Activated CD4-positive, CD25-positive, alpha-beta regulatory T cell (primary cell): ENCODE measurements at places on chromosomes 3 and 15.
A peak's percentile ranks its signal among the peaks of the same experiment; 100 is the strongest.

DNA sequence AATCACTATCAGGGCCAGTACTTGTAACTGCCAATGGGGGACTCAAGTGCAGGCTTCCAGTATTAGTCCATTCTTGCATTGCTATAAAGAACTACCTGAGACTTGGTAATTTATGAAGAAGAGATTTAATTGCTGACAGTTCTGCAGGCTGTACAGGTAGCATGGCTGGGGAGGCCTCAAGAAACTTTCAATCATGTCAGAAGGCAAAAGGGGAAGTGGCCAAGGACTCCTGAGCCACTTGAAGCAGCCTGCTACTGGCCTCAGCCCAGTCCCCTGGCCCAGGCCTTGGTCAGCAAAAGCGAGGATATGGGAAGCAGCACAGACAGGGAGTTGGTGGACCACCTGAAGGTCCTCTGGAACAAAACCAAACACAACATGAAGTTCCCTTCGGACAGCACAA is 29.2 kb upstream of the OR5K1 start:
- no peak for DNase-seq

GRCh38 chr3:44825264-44825925 is 36.3 kb upstream of the TMEM42 start:
- no peak for DNase-seq

- peak; percentile 57 for DNase-seq
These were observed 65.3 kb downstream of the KLF13 start for GRCh38 chr15:31391687-31392671.

GRCh38 chr3:141242377-141243092 is 10.9 kb downstream of the PXYLP1 start:
- DNase-seq = no peak

- no peak for DNase-seq
These were observed 574.0 kb downstream of the NAALADL2 start for GRCh38 chr3:175433026-175433674.

GRCh38 chr3:159616234-159616825 is 372.3 kb upstream of the IL12A start:
- no peak for DNase-seq

DNA sequence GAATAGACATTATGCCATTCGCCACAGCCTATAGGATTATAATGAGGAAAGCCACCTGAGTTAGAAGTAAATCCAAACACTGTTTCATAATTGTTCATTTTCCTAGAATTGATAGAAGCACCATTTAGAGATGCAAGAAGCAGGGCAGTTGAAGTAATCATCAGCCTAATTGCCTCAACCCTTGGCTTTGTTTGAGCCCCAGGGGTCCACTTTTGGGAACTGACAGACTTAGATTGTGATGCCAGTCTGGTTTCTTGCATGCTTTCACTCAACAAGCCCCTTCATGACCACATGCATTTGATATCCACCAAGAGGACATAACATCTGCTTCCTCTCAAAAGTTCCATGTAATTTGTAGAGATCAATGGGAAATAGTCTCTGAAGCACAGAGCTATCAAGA is 97.2 kb upstream of the COL8A1 start:
- DNase-seq = no peak

DNA sequence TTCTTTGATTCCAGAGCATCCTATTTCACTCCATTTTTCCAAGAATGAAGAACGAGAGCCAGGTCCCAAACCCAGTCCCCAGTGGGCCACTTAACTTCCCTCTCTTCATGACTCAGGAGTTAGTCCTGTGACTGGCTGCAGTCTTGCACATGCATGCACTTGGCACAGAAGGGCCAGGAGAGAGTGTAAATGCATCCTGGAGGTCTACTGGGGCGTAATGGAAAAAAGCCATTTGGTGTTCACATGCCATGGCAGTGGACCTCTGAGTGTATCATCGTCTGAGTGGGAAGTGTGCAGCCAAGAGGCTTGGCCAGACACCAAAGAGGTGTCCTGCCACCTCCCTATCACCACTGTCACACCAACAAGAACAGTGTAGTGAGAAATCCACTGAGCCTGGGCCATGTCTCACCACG is 15.1 kb upstream of the RFTN1 start:
- DNase-seq = no peak

DNA sequence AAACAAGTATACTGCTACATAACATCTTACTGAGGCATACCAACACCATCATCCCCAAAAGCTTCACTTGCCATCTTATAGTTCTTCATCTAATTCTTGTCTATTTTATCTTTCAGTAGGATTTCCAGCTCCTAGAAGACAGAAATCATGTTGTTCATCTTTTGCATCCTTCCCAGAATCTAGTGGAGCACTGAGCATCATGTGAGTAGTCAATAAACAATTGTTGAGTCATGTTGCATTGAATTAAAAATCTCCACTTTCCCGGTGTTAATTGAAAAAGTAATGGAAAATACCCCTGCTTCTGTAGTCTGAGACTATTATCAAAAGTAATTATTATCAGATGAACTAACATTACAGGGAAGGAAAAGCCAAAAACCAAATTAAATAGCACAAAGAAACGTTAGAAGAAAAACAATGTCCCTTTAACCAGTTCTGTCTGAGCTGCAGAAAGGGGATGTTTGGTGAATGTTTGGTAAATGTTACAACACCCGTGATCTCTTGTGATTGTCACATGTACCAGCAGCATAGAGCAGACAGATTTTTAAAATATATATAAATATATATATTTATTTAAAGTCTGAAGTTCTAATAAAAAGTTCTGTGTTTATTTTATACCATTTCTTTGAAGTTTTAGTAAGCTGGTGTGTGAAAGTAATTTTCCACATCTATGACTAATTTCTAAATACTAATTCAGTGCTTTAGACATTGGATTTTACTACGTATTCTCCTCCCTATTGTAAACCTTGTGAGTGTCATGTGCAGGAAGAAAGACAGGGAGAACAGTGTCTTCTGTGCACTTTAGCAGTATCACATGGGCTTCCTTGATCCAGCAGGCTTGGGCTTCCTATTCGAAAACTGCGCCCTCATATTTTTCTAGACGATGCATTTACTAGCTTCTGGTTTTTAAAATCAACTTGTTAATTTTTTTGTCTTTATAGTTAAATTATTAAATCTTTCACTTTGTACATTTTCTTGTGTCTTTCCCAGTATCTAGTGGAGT is 85.6 kb downstream of the RAP2B start:
- DNase-seq = no peak

- DNase-seq = no peak
These were observed 255.8 kb upstream of the CDIN1 start for GRCh38 chr15:36323615-36324014.

- no peak for DNase-seq
These were observed 56.3 kb downstream of the KLF15 start for GRCh38 chr3:126300761-126301481.

- no peak for DNase-seq
These were observed 4.4 kb downstream of the SH3BP5 start for GRCh38 chr3:15327941-15328340.

- no peak for DNase-seq
These were observed 67.0 kb upstream of the ARHGEF3 start for GRCh38 chr3:56868706-56869105.

DNA sequence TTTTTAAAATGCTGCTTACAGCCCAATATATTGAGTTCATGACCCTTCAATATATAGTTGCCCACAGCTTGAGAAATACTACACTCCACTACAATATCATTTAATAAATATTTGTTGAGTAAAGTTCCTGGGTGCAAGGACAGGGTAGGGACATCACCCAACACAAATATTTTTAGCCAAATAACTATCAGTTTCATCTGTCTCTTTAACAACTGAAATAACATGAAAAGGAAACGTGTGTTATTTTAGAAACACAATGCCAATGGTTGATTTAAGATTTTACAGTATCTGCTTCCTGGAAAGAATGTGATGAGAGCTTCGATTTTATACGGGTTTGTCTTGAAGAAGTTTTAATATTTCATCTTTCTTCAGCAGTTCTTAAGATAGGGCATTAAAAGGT is 67.7 kb upstream of the CDV3 start:
- DNase-seq = no peak

- no peak for DNase-seq
These were observed 22.4 kb downstream of the CXCR6 start for GRCh38 chr3:45965653-45966052.

- no peak for DNase-seq
These were observed 111.4 kb downstream of the WNT7A start for GRCh38 chr3:13768453-13768852.

- DNase-seq = no peak
These were observed 126.6 kb upstream of the MME start for GRCh38 chr3:154953538-154953937.

GRCh38 chr3:118811236-118811732 is 223.4 kb downstream of the IGSF11 start:
- DNase-seq = no peak

DNA sequence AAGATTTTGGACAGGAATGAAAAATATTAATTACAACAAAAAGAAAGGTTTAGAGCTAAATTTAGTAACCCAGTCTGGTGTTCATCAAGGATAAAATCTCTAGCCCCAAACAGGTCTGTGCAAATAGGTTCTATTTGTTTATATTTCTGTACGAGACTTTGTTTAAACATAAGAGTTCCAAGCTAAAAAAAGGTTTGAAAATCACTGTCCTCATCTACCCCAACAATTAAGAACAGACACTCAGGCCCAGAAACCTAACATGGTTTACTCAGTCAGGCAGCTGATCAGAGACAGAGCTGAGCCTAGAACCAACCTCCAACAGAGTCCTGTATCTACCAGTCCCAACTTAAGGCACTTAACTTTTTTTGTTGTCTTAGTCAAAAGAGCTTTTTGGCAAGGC is 49.3 kb downstream of the SNX4 start:
- no peak for DNase-seq

DNA sequence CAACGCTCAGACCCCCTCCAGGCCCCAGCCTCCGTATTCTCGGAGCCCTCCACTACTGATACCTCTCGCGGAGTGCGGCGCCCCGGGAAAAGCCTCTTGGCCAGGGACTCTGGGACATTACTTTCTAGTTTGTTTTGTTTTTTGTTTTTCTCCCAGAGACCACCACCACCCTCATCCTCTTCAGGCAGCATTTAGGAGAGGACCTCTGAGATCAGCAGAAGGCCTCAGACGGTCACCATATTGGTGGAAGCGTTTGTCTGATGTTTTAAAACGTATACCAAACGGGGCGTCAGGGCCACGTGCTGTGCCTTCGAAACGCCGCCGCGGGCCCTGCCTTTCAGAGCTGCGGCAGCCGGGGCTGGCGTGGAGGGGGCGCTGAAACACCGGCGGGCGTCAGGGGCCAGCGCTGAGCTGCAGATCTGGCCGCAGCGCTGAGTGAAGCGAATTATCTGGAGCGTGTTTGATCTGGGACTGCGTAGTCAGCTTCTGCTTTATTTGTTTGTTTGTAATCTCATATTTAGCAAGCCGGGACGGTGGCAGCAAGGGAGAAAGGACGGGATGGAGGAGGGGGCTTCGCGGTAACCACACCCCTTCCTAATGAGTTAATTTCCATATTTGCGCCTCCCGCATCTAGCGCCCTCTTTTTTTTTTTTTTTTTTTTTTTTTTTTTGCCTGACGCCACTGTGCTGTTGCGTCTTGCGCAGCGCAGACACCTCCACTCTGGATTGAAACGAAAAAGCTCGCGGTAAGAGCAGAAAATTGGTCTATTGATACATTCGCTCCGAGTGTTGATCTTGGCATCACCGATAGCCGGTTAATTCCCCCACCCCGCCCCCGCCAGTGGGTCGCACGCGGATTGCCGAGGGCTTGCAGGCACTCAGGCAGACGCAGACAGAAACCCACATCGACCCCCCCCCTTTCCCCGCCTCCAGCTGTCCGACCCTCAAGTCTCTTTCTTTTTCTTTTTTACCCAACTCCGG is 14.9 kb downstream of the SOX2 start:
- no peak for DNase-seq

- no peak for DNase-seq
These were observed 307.8 kb upstream of the TPRG1 start for GRCh38 chr3:188863999-188864406.

GRCh38 chr3:6799264-6799915 is 61.5 kb upstream of the GRM7 start:
- no peak for DNase-seq

- DNase-seq = no peak
These were observed 142.3 kb upstream of the TPM1 start for GRCh38 chr15:62900071-62900802.

DNA sequence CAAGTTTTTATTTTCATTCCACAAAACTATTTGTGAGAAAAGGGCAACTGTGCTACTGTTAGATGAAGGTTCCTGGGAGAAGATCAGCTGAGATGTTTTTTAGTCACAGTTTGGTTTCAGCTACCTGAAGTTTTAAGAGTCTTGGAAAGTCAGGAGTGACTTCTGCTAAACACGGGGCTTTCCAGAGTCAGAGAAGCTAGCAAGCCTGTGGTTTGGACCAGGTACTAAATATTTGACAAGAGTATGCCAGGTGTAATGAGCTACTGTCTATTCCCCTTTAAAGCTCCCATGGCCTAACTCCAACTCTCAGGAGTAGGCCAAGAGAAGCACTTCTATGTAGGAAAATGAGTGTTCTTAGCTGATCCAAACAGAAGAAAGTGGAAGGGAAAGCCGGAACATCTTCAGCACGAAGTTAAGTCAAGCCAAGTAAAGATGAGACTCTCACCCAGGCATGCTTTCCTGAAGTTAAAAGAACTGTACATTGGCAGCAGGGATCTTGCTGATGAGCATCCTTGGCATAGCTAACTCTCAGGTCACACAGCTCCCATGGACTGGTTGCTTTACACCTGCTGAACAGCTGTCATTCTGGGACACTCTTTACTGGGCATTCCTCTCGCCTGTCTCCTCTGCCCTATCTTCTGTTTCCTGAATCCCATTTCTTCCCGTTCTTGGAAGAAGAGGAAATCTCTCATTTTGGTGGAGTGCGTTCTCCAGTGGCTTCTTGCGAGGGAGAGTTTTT is 22.5 kb downstream of the TM4SF18 start:
- no peak for DNase-seq

DNA sequence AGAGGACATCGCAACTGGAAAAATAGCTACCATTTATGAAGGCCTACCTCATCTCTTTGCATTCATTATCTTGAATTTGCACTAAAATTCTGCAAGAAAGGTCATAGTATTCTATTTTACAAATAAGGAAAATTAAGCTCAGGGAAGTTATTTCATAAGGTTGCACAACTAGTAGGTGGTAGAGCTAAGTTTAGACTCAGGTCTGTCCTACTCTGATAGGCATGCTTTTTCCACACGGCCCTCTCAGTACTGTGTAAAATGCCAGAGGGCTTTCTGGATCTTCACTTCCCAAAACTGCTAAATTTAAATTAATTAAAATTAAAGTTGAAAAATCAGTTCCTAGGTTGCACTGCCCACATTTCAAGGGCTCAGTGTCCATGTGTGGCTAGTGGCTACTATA is 18.3 kb downstream of the MAP2K1 start:
- DNase-seq = no peak

DNA sequence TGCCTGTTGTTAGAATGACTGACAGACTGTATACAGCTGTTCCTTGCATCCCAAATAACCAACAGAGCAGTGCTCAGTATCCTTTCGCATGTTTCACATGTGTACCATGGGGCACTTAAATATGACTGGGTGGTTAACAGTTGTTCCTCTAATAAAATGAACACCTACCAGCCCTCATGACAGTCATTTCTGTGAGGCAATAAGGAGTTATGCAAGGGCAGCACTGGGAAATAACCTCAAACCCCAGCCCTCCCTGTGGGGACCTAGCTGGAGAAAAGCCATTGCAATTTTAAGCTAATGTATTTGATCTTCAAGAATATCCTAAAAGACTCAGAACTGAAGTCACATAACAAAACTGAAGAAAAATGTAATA is 7.3 kb downstream of the RFT1 start:
- DNase-seq = no peak

GRCh38 chr3:182861348-182861747 is 68.0 kb downstream of the ATP11B start:
- no peak for DNase-seq

- no peak for DNase-seq
These were observed 99.7 kb downstream of the LSM3 start for GRCh38 chr3:14278265-14278798.

GRCh38 chr3:11907667-11908660 is 61.3 kb upstream of the TAMM41 start:
- no peak for DNase-seq
